ENCODE measurements at places on chromosomes 16 and 17.
A peak's percentile ranks its signal among the peaks of the same experiment; 100 is the strongest.

- DNase-seq: no peak
Measured at GRCh38 chr16:17076092-17076754, 394.5 kb downstream of the XYLT1 start.

- no peak for DNase-seq
Measured at GRCh38 chr17:7262192-7262934, at the start of gene CLDN7. CLDN7 (minus strand) TSS chr17:7262478; CDS start chr17:7262043, 435 bp downstream.

DNA sequence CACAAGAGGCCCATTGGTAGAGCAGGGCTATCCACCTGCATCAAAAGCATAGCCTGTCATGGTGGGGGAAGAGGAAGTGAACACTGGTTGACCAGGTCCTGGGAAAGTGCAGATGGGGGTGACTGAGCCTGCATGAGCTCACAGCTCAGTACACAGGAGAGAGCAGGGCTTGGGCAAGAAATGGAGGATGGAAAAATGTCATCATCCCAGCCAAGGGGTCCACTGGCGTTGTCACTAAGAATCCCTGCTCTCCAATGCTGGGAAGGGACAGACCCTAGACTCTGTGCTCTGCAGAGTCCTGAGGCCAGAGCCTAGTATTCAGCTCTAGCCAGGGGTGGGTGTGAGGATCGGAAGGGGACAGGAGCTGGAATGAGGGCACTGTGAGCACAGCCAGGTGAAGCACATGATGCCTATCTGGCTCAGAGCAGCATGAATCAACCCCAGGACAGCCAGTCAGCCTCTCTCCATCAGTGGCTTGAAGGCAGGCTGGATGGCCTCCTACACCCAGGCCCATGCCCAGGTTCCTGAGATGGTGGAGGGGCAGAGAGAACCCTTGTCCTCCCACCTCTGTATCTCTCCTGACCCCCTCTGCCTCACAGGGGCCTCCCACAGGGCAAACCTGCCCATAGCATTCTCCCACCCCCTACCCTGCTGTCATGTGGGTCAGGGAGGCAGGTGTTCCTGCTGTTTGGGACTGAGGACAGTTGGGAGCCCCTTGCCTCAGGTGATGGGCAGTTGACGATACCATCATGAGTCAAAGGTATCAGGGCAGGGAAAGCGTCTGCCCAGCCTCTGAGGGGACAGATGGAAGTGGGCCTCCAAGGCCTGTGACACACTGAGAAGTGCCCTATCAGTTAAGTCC is 13.8 kb upstream of the CTCF start:
- DNase-seq: peak; percentile 81

DNA sequence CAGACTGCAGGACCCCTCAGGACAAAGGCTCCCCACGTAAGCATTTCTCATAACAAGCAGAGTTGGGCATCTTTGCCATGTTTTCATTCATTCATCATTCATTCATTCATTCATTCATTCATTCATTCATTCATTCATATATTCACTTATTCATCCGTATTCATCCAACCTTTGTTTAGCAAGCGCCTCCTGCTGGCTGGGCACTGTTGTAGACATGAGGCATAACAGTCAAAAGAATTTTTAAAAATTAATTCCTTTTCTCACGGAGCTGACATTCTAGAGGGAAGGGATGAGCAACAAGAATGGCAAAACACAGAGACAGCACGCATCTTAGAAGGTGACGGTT is 351.7 kb upstream of the TNRC6C start:
- no peak for DNase-seq

DNA sequence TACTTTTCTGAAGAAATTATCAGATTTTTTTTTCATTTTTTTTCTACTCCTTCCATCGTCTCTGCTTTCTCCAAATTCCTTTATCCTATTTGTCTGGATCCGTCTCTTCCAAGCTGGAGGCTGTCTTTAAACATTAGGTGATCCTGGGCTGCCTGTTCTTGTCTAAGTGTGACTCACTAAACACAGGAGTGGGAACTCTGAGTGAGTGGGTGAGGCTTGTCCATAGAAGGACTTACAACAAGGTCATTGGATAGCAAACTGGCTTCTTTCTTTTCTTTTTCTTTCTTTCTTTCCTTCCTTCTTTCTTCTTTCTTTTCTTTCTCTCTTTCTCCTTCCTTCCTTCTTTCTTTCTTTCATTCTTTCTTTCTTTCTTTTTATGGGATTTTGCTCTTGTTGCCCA is 18.2 kb downstream of the ALOX15 start:
- DNase-seq: no peak

GRCh38 chr17:53844491-53845107 is 21.9 kb downstream of the KIF2B start:
- DNase-seq: no peak
